ENCODE measurements at places on chromosomes 3 and 15.

DNA sequence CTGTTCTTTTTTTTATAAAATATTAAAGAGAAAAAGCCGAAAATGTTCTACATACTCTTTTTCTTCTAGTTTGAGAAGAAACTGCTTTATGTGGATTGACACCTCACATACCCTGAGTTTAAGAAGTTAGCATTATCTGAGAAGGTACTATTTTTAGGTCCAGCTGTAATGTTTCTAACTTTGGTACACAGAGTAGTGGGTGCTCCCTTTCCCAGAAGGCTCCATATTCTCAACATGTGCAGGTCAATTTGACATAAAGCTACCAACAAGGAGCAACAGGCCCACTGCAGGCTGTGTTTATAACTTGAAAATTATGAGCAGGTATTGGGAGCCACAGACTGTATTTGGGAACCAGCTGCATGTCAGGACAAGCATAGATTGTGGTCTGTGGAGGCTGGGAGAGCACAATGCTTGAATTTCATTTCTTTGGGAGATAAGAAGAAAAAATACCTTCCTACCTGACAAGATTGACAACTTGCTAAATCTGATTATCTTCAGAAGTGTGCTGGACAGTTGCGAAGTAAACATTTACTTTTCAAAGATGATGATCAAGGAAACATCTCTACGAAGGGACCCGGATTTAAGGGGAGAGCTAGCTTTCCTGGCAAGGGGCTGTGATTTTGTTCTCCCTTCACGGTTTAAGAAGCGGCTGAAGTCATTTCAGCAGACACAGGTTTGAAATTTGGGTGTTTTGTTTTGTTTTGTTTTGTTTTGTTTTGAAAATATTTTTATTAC, 57.2 kb downstream of the PPP2R3A start:
- no peak for DNase-seq

GRCh38 chr3:103672346-103672745, 1237.5 kb downstream of the ZPLD1 start:
- no peak for DNase-seq

- DNase-seq: no peak
These were observed 90.8 kb upstream of the PRR23E start for GRCh38 chr3:127102188-127102520.

- no peak for DNase-seq
These were observed 53.5 kb downstream of the TBC1D2B start for GRCh38 chr15:78023865-78024518.

GRCh38 chr15:62517541-62517940, 352.5 kb upstream of the C2CD4B start:
- no peak for DNase-seq

DNA sequence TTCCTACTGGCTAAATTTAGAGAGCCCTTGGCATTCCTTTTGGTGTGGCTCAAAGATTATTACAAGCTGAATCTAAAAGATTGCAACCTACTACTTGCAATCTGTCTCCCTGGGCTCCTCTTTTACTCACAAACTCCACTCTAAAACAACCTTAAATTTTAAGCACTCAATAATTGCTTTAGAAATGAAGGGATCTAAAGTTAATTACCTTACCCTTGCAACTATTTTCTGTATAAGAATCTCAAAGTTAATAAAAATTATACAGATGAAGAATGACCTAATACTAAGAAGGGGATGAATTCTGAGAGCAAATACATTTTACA, 60.2 kb downstream of the ESYT3 start:
- no peak for DNase-seq

- no peak for DNase-seq
These were observed 130.8 kb downstream of the CPNE4 start for GRCh38 chr3:131903988-131904415.

DNA sequence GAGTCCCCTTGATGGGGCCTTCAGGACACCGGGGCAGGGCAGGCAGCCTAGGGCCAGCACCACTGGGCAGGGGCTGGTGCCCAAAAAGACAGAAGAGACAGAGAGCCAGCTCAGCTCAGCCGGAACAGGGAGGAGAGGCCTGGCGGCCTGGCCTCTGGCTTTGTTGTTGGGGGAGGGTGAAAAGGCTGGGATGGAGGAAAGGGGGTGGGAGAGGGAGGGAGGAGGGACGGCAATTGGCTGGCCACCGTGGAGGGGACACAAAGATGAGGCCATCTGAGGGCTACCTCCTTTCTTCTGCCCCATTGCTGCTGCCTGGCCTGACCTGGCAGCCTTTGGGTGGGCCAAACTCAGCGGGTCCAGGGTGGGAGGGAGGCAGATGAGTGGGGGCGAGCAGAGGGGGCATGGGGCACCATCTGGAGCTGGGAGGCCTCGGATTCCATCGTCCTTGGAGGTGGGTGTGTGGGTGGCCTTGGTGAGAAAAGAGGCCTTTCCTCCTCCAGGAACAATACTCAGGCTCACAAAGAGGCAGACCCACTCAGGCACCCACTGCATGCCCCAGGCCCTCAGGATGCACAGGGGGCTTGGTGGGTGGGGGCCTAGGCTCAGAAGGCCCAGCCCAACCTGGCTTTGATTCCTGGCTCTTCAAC, 9.3 kb downstream of the EFCC1 start:
- no peak for DNase-seq

GRCh38 chr15:61031532-61031931, 197.6 kb downstream of the RORA start:
- no peak for DNase-seq

GRCh38 chr15:60083318-60083717, 79.2 kb downstream of the FOXB1 start:
- no peak for DNase-seq

DNA sequence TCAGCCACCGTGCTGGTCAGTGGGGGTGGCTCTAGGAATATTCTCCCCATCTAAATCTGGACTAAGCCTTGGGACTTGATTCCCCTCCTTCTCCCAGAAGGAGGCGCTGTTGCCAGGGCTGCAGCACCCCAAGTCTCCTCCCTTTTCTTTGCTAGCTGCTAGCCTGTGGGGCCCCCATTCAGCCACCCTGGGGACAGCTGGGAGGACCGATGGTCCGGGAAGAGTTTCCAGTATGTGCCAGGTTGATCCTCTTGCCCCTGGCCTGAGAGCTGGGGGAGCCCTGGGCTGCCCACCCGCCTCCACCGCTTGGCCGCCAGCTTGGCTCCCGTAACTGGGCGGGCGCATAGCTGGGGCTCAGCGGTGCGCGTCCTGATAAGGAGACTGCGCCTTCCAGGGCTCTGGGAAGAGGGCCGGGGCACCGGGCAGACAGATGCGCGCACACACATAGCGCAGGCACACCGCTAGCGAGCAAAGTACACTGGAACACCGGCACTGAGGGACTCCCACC, 4.2 kb downstream of the SMAD6 start:
- DNase-seq: no peak

DNA sequence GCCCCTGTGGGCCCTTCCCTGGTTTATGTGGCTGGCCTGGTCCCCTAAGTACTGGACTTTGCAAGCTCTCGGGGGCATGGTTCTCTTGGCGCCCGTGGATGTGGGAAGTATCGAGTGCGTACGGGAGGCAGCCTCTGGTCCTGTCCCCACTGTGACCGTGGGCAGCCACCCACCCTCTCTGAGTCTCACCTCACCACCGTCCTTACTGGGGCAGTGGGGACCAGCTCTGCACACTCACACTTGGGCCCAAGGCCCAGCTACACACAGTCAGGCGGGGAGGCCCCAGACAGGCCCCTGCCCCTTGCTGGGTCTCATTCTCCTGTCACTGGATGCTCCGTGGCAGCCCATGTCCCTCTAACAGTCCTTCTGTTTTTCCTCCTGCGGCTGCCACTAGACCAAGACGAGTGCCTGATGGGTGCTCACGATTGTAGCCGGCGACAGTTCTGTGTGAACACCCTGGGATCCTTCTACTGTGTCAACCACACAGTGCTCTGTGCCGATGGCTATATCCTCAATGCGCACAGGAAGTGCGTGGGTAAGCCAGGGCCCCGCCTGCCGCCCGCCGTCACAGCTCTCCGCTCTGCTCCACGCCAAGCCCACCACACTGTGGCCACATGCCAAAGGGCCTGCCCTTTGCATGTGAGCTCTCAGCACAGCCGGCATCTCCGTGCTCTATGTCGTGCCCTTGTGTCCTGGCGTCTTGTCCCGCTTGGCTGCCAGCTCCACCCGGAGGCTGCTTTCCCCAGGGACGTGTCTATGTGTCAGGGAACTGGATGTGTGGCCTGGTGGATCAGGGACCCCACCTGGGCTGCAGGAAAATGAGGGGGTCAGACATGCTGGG, 72.7 kb downstream of the FBLN2 start:
- no peak for DNase-seq

GRCh38 chr3:194224471-194225417, 88.8 kb downstream of the HES1 start:
- DNase-seq: no peak

GRCh38 chr3:107431246-107432012, 54.2 kb downstream of the CCDC54 start:
- no peak for DNase-seq

GRCh38 chr3:9293076-9293475, 43.6 kb upstream of the SRGAP3 start:
- DNase-seq: no peak

DNA sequence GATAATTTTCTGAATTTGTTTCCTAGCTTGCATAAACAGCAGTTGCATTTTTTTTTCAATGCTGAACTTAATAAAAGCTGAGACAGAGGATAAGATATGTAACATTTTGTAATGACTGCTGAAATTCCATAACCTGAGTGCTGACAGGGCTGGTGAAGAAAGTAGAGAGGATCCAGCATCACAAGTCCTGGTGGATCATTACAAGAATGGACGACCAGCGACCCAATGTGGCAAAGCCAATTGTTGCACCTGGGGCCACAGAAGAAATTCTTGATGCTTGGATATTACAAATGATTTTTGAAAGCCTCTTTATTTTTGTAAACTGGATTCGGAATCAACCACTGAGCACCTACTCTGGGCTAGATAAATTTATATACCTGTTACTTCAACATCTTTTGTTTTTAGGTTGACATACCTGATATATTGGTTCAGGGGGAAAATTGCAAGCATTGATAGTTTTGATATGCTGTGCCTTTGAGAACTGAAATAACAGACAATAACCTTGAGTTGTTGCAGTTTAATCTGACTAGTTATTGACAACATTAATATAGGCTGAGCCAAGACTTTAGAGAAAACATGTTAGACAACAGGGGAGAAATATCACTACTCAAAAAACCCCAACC, 3.9 kb upstream of the ACTL6A start:
- DNase-seq: peak; percentile 26

GRCh38 chr3:174583396-174583795, 275.7 kb upstream of the NAALADL2 start:
- no peak for DNase-seq

DNA sequence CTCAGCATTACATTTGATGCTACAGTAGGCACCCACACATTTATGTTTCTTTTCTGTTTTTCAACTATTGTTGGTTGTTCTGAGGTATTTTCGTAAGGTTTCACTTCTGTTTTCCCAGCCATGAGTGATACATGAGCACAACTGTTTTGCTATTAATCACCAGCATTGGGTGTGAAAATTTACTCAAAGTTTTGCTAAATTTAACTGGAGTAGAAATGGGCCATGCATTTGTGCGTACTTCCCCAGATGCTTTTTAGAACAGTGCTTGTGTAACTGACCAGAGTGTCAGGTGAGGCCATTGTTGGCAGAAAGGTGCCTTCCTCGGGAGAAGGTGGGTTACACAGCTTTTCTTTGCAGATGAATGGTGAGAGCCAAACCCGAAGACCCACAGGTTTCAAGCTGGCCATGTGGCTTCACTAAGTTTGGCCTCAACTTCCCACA, 70.4 kb downstream of the ST6GAL1 start:
- DNase-seq: no peak

- DNase-seq: no peak
These were observed 59.8 kb downstream of the SFMBT1 start for GRCh38 chr3:52986049-52986448.

DNA sequence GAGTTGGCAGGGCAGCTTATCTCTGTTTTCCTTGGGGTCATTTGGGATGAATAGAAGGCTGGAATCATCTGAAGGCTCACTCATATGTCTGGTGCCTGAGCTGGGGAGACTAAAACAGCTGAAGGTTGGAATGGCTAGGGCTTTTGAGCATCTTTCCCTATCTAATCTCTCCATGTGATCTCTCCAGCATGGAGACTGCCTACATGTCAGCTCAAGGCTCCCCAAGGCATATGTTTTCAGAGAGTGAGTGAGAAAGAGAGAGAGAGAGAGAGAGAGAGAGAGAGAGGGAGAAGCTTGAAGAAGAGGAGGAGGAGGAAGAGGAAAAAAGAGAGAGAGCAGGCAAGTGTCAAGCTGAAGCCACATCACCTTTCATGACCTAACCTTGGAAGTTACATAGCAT, 143.4 kb downstream of the EBLN2 start:
- DNase-seq: no peak

- no peak for DNase-seq
These were observed 68.1 kb downstream of the TM4SF4 start for GRCh38 chr3:149542375-149543312.

GRCh38 chr3:4139462-4140140, 163.6 kb upstream of the SETMAR start:
- DNase-seq: no peak

GRCh38 chr3:111802163-111802625, 56.9 kb upstream of the PHLDB2 start:
- DNase-seq: no peak

DNA sequence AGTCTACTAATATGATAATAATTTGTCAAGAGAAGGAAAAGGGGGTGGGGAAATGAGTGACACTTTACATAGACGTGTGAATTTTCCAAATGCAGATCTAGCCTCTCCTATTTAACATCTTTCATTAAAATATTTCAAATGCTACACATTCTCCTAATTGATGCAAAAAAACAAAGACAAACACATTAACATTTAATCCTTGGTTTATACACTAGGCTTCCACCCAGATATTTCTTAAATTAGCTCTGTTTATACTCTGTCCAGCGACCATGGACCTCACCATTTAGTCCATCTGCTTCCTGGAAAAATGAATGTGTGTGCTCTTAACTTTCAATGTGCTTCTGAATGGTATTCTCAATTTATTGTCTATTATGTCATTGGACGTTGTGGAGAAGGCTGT, 409.9 kb downstream of the LSAMP start:
- DNase-seq: no peak

DNA sequence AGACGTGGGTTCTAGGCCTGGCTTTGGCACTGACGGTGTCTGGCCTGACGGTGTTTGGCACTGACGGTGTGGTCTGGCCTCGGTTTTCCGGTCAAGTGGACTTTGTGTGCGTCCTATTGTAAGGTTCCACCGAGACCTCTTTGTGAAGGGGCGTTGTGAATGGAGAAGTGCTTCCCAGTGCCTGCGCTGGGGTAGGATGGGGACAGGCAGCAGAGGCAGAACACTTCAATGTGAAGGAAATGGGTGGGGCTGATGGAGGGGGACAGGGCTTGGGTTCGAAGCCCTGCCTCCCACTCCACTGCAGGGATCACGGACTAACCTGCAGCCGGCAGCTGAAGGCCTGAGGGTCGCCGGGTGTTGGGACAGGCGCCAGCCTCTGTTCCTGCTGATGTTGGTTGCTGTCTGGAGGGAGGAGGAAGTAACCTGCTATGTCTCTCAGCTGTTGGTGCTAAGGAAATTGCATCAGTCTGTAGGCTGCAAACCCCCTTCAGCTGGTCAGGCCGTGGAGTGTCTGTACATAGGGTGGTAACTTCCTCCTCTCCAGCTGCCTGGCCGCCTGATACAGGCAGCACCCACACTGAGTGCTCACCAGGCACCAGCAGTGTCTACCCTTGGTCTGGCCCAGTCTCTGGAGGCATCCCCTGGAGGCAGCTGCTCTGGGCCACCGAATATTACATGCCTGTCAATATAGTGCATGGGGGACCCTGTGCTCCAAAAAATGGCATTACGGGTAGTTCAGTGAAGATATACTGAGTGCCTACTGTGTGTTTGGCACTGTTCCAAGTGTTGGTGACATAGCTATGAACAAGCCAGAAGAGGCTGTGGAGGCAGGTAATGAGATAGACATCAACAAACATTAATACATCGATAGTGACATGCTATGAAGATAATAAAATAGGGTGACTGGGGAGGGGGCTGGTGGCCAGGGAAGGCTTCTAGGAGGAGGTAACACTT, 1.1 kb downstream of the TM6SF1 start:
- DNase-seq: no peak

All from stimulated activated CD4-positive, alpha-beta T cell treated with anti-CD3 and anti-CD28 coated beads, Interleukin-1b, Interleukin-23, amount 100 ng/mL, for 1 hour (primary cell).